Caco-2 (cell line): ENCODE measurements at places on chromosomes 12 and 14.

- DNase-seq = no peak
These were observed 4.7 kb downstream of the GNB3 start for GRCh38 chr12:6845395-6845794.

DNA sequence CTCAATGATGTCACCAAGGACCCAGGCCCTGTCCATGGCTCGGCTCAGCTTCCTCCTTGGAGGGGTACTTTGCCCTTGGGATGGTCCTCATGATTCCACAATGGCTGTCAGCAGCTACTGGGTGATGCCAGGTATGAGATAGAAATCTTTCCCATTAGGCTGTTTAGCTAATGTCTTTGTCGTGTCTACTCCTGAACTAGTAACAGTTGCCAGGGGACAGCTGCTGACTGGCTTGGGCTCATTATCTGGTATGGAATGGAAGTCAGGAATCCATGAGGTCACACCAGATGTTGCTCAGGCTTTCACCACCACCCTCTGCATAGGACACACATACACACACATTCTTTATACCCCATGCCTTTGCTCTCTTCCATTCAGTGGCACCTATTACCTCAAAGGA lies 9.2 kb downstream of the PRPH start:
- DNase-seq = no peak

DNA sequence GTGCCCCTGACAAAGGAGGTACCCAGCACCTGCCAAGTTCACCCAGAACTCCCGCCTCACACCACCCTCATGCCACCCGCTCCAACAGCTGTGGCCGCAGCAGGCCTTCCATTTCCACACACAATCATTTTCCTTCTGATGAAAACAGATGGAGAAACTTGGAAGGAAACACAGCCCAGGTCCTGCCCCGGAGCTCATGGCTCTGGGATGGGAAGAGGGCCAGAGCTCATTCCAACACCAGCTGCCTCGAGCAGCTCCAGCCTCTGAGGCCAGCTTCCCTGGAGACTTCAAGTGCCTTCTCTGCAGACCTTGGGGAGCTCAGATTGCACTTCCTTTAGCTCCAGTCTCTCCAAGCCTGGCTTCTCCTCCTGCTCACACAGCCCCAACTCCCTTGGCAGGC lies 55.1 kb upstream of the CMKLR1 start:
- no peak for DNase-seq

DNA sequence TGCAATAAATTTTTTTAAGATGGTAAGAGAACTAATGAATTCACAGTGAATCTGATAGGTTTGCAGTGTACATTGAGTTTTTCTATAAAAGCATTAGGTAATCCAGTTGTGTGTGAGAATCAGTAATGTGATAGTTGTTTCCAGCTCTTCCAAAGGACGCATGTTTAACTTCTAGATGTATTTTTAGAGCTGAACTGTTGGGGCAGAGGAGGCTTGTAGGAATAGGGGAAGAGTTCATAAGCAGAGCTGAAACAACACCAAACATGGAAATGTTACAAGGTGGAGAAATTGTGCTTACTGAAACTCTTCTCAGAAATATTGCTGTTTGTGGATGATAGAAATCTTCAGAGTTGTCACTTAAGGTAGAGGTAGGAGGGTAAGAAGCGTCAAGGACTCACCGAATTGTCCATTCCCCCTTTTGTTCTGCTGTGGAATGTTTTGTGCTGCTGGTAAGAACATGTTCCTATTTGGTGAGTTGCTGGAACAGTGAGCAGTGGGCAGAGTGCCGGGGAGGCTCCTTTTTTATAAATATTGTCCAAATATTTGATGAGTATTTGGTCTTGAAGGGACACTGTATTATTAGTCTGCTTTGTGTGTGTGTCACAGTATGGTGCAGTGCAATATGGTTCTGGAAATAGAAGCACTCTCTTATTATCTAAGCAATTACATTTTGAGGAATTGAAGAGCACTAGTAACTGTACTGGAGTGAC lies 76.7 kb downstream of the ANO6 start:
- no peak for DNase-seq

- DNase-seq = no peak
These were observed 90.0 kb upstream of the EVL start for GRCh38 chr14:99975190-99975589.

- no peak for DNase-seq
These were observed 50.6 kb upstream of the REP15 start for GRCh38 chr12:27645671-27646070.

DNA sequence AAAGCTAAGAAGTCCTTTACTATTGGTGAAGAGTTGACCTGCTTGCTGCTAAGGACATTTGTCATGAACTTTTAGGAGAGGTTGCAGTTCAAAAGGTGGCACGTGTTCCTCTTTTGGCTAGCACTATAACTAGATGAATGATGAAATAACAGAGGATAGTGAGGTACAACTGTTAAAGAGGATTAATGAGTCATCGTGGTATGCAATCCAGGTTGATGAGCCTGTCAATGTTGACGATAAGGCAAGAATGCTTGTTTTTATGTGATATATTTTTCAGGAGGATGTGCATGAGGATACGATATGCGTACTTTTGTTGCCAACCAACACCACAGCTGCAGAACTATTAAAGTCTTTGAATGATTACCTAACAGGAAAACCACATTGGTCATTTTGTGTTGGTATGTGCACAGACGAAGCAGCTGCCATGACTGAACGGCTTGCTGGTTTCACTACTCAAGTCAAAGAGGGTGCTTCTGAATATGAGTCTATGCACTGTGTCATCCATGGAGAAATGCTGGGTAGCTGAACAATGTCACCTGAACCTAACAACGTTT lies 10.6 kb downstream of the CEP128 start:
- no peak for DNase-seq

DNA sequence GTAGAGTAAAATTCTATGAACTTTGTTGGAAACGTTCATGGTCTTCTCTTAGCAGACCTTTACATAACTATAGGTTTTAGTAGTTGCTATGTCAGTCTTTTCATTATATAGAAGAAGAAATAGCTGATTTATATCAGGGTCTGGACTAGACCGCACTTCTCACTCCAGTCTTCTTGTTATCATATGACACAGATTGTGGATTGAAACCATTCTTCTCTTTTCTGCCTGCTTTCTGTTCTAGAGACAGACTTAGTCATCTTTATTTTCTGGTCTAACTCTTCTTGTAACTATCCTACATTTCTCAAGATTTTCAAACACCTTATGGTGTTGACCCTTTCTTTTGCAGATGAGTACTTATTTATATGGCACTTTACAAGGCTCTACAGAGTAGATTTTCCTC lies 55.7 kb downstream of the PCNX1 start:
- no peak for DNase-seq

GRCh38 chr14:61416591-61416990 lies 95.2 kb downstream of the PRKCH start:
- DNase-seq = no peak

GRCh38 chr14:100655741-100656085 lies 68.5 kb upstream of the BEGAIN start:
- no peak for DNase-seq
